ENCODE measurements at places on chromosomes 4 and X.

DNA sequence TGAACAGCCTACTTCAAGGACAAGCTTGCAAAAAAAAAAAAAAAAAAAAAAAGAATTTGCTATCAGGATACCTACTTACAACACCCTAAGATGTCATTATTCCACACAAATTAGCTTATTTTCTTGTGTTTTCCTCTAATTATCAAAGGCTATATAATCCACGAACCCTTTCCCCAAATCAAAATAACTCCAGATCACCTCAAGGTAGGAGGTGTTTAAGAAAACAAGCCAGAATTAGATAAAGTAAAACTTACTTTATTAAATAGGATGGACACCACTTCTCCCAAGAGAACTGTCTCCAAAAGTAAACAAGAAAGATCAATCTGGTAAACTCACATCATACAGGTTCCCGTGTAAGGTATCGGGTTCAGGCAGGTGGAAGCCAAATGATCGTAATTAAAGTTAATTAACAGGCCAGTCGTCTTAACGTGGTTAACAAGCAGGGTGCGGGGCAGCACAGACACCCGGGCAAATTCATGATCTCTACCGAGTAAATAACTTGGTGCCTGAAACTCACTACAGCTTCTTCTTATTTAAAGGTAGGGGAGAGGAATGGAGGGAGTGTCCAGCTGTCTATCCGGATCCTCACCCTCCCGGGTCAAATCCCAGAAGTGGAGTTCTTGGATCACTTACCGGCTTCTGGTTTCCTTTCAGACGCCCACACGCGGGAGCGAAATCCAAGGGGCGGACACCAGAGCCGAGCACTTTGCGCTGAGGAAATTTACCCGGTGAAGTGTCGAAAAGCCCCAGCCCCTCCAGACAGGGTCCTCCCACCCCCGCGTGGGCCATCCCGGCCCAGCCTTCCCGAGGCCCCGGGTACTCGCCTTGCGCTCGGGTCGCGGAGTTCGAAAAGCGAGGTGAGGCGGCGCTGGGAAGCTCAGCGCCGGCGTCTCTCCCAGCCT is 708 bp downstream of the ARAP2 start:
- no peak for DNase-seq

GRCh38 chr4:21900211-21900610 is 48.4 kb downstream of the KCNIP4 start:
- DNase-seq = no peak

GRCh38 chr4:159856451-159856850 is 753.6 kb downstream of the RAPGEF2 start:
- DNase-seq = no peak

GRCh38 chr4:7381221-7381889 is 53.4 kb downstream of the PSAPL1 start:
- DNase-seq = no peak

- no peak for DNase-seq
Observed at GRCh38 chr4:17760626-17761025, 20.8 kb downstream of the FAM184B start.

Data from brain microvascular endothelial cell (primary cell).